Anterior cingulate cortex (tissue), 58 donors: ENCODE measurements at places on chromosomes 12 and 14.

DNA sequence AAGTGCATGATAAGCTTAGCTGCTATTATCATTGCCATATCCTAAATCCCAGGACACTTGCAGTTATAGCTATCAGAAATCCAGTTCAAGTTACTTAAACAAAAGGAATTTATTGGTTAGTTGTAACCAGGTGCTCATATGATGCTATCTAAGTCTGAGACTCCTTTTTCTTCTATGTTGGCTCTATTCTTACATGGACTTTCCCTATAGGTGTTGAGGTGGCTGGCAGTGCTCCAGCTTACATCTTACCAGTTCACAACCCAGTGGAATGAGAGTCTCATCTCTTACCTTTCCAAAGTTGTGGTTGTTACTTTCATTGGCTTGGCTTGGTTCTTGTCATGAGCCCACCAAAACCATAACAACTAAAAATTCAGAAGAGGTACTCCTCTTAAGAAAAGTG is 94.6 kb downstream of the DACT1 start:
- DNase-seq = no peak

DNA sequence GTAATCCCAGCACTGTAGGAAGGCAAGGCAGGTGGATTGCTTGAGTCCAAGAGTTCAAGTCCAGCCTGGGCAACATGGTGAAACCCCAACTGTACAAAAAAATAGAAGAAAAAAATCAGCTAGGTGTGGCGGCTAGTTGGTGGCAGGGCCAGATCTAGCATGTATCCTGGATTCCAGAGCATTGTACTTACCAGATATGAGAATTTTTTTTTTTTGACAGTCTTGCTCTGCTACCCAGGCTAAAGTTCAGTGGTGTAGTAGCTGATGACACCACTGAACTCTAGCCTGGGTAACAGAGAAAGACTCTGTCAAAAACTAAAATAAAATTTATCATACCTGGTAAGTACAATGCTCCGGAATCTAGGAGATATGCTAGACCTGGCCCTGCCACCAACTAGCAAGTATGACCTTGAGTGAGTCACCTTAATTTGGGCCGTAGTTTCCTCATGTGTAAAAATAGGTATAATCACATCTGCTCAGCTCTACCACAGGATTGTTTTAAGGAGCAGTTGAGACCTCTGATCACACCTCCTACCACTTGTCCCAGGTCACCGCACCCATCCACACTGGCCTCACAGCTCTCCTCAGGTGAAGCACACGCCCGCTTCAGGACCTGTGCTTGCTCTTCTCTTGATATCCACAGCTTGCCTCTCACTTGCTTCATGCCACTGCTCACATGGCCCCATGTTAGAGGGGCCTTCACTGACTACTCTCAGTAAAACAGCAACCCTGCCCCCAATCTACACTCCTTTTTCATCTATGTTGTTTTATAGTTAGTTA is 140.2 kb downstream of the STXBP6 start:
- no peak for DNase-seq

DNA sequence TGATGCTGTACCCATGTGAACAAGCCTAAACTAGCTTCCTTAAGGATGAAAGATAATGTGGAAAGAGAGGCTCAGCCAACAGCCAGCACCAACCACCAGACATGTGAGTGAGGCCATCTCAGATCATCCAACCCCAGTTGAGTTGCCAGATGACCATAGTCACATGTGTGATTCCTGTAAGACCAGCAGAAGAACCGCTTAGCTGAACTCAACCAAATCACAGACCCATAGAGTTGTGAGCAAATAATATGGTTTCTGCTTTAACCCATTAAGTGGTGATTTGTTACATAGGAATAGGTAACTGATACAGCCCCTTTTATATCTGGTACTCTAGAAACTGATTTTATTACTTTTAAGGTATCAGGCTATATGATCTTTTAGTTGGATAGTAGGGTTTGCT is 17.6 kb upstream of the ELK3 start:
- no peak for DNase-seq

DNA sequence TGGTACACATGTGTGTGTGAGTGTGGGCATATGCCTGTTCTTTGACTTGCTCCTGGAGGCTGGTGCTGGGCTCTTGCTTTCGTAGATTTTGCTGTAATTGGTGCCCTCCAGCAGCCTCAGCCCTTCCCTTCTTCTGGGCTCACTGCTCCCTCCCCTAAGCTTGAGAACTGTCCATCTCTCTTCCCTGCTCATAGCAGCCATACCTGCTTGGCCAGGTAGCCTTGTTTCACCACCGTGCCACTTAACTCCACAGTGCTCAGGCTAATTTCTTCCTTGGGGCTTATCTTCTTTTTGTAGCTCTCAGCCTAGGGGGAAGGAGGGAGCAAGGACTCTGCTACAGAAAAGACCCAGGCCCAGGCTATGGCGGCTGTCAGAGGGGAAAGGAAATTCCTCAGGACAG is 19.8 kb downstream of the PLEK2 start:
- no peak for DNase-seq

- DNase-seq = no peak
Observed at GRCh38 chr12:61531195-61531594, 729.0 kb upstream of the USP15 start.

DNA sequence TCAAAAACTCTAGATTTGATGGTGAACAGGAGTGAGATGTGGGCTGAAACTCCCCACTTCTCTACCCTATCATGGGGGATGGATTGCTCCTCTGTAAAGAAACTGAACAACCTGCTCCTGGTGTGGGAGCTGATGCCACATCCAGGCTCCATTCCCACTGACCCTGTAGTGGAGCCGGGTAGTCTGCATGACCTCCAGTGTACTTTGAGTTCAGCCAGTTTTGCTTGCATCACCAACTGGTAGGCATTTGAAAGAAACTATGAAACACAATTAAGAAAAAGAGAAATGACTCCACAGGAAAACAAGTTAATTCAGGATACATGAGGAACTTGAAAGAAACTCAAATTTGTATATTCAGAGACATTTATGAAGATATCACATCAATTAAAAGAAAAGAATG is 27.3 kb upstream of the EMP1 start:
- DNase-seq = no peak

GRCh38 chr12:25971654-25972041 is 13.2 kb downstream of the RASSF8 start:
- no peak for DNase-seq

DNA sequence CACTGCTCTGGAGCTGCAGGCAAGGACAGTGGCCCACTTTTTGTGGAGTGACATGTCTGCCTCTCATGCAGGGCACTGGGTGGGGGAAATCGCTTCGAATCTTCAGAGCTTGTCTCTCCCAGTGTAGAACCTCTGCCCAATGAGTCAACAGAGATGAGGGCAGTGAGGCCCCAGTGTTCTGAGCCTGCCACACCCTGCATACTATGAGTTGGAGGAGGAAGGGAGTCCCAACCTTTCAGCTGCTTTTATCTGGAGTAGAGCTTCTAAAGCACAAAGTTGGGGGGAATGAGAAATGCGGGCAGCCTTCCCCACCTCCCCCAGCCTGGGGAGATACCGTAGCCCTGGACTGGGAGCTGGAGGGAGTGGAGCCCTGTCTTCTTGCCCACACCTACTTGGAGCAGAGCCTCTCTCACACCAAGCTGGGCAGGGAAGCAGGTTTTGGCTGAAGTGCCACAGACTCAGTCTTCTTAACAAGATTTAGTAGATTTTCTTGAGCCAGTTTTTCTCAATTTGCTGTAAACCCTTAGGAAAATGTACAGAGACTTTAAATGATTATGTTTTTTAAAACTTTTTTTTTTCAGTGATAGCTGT is 159.1 kb downstream of the ADGRD1 start:
- no peak for DNase-seq

- no peak for DNase-seq
Observed at GRCh38 chr12:94689002-94689645, 38.8 kb upstream of the TMCC3 start.

GRCh38 chr12:106331599-106331998 is 25.9 kb upstream of the POLR3B start:
- no peak for DNase-seq

DNA sequence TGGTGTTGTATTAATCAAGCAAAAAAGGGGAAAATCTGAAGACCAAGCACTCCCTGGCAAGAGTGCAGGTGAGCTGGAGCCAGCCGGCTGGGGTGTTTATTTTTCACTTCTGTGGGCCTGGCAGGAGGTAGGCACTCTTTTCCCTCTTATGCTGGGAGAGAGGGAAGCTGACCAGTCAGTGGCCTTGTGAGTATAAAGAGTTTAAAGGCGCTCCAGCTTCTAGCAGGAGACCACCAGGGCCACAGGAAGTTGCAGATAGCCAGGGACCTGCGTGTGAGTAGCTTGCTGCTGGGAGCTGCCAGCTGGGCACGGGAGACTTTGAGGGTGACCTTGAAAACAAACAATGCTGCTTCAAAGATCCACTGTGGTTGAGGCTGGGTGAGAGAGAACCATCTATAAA is 217.4 kb upstream of the PWP1 start:
- no peak for DNase-seq

GRCh38 chr14:99192028-99192621 is 79.9 kb downstream of the BCL11B start:
- DNase-seq = no peak

GRCh38 chr14:73460691-73461127 is 2.4 kb upstream of the NUMB start:
- DNase-seq = no peak

DNA sequence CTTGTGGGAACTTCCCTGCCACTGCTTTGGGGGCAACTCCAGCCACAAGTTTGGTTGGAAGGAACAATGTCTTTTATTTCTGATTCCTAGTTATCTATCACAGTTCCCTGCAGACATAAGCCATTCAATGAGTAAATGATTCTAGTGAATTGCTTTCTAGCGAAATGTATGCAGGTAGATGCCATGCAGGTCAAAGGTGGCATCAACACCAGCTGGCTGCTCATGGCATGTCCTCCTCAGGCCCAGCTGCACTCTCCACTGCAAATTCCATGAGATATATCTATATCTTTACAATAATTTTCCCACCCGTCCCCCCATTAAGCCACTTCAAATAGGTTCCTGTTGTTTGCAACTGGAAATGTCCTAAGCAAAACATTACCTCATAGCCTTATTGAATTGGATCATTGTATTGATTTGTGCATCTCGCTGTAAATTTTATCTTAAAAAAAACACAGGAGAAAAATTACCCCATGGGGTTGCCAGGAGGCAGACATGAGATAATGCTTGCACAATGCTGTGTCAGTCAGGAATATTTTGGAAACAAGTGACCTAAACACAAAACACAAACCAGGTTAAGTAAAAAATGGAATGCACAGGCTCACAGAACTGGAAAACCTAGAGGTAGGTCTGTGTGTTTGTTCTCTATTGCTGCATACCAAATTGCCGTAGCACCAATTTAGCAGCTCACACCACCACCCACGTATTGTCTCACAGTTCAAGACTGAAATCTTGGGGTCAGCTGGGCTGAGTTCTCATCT is 32.8 kb upstream of the TXNRD1 start:
- DNase-seq = no peak

DNA sequence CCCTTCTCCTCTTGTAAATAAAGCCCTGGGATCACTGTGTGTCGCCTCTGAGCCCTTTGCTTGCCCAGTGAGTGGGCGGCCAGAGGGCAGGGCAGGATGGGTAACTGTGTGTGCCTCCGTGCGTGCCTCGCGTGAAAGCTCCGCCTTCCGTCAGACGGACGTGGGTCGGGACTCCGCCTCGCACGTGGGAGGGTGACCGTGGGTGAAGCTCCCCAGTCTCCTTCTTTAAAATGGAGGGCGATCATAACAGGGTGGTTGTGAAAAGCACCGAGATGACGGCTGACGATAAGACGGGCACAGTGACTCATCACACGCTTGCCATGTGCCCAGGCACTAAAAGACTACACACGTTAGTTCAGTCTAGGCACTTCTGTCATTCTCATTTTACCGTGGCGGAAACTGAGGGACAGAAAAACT is 9.2 kb downstream of the PHB2 start:
- no peak for DNase-seq

- no peak for DNase-seq
Observed at GRCh38 chr14:94175747-94176146, 1.6 kb downstream of the PPP4R4 start.

DNA sequence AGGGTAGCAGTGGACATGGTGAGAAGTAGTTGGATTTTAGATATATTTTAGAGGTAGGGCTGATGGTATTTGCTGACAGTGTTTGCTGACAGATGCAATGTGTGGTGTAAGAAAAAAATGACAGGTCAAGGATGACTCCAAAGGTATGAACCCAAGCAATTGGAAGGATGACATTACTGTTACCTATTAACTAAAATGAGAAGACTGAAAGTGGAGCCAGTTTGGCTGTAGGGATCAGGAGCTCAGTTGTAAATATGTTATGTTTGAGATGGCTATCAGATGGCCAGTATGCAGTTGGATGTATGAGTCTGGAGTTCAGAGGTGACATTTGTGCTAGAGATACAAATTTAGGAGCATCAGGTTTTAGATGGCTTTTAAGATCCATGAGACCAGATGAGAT is 17.4 kb upstream of the SERPINA6 start:
- no peak for DNase-seq

GRCh38 chr12:90229407-90230170 is 521.0 kb upstream of the ATP2B1 start:
- no peak for DNase-seq

DNA sequence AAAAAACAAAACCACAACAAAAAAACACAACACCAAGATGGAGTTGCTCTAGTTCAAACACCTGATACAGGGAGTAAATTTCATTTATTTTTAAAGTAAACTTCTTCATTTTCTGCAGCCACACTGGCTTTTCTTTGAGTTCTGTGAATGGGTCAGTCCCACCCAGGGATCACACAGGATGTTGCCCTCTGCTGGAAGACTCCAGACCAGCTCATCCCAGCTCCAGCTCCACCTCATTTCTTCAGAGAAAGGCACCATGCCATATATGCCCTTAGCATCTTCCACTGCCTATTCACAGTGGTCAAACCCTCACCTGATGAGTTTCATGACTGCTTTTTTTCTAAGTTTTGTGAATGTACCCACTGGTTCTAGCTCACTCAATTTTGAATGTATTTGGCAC is 8.0 kb downstream of the GLIPR1 start:
- DNase-seq = no peak

GRCh38 chr14:75720116-75720515 is 59.1 kb downstream of the TTLL5 start:
- no peak for DNase-seq

DNA sequence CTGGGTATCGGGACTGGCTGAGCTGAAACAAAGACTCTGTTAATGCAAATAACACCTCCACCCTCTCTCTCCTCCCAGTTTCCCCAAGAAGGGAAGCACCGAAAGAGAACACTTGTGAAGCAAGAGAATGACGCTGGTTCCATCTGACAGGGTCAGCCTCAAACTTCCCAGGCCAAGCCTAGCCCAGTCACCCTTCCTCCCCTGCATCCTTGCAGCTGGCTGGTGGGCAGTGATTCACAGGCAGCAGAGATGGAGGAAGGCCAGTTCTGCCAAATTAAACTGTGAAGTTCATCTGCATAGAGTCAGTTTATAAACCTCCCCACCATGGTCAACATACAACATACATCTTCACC is 2.8 kb downstream of the LRRC74A start:
- DNase-seq = no peak

DNA sequence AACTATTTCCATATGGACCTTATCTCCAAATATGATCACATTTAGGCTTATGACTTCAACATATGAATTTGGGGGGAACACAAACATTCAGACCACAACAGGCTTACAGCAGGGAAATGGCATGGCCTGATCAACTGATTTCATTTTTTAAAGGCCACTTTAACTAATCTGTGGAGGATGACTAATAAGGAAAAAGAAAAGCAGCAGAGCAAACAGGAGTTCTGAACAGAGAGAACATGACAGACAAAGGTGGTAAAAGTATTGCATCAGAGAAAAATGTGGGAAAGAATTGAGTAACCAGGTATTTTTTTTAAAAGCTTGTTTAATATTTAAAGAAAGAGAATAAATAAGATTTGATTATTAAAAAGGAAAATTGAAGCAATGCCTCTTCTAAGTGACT is 366.1 kb upstream of the TMPO start:
- DNase-seq = no peak

GRCh38 chr14:101464984-101465794 is 96.1 kb upstream of the DIO3 start:
- no peak for DNase-seq
